Ovary (tissue), 10 donors: ENCODE measurements at places on chromosomes 5 and 9. TPM values are rescaled to one million over a fixed set of nuclear protein-coding genes. Genes with fewer than 3 reads are reported as not detected.

The GARIN3 gene
- not detected for total RNA-seq

The SH2D3C gene
- total RNA-seq, result 10.2 TPM

The TGFBR1 gene
- 20.1 TPM for total RNA-seq

The CD180 gene
- total RNA-seq, result 0.30 TPM

The CDC25C gene
- total RNA-seq, result 0.23 TPM

The CNTNAP3 gene
- 1.5 TPM for total RNA-seq

The CTSL gene
- 110 TPM for total RNA-seq

GRCh38 chr9:95820074-95820473, 55.4 kb upstream of the ERCC6L2 start:
- H3K4me1 ChIP-seq, result peaks cover 12% of the 10 kb centered on the region
- no peak for DNase-seq
- H3K27ac ChIP-seq, result no peak overlapping the region
- H3K36me3 ChIP-seq, result no peaks in the 10 kb centered on the region
- H3K4me3 ChIP-seq, result no peak overlapping the region
- no peaks in the 10 kb centered on the region for H3K27me3 ChIP-seq

GRCh38 chr9:111474385-111474784, 9.8 kb downstream of the ECPAS start:
- DNase-seq, result no peak
- no peak overlapping the region for H3K4me3 ChIP-seq
- H3K27ac ChIP-seq, result no peak overlapping the region
- no peaks in the 10 kb centered on the region for H3K36me3 ChIP-seq
- peaks cover 8% of the 10 kb centered on the region for H3K4me1 ChIP-seq

GRCh38 chr5:79803007-79803406, 113.4 kb downstream of the CMYA5 start:
- no peaks in the 10 kb centered on the region for H3K27me3 ChIP-seq
- H3K36me3 ChIP-seq, result no peaks in the 10 kb centered on the region
- H3K27ac ChIP-seq, result no peak overlapping the region
- no peak overlapping the region for H3K4me3 ChIP-seq

GRCh38 chr5:162230348-162230747, 162.8 kb downstream of the GABRG2 start:
- no peak overlapping the region for H3K27ac ChIP-seq
- DNase-seq, result no peak
- H3K4me1 ChIP-seq, result no peaks in the 10 kb centered on the region
- H3K4me3 ChIP-seq, result no peak overlapping the region
- H3K27me3 ChIP-seq, result no peaks in the 10 kb centered on the region
- H3K36me3 ChIP-seq, result no peaks in the 10 kb centered on the region

DNA sequence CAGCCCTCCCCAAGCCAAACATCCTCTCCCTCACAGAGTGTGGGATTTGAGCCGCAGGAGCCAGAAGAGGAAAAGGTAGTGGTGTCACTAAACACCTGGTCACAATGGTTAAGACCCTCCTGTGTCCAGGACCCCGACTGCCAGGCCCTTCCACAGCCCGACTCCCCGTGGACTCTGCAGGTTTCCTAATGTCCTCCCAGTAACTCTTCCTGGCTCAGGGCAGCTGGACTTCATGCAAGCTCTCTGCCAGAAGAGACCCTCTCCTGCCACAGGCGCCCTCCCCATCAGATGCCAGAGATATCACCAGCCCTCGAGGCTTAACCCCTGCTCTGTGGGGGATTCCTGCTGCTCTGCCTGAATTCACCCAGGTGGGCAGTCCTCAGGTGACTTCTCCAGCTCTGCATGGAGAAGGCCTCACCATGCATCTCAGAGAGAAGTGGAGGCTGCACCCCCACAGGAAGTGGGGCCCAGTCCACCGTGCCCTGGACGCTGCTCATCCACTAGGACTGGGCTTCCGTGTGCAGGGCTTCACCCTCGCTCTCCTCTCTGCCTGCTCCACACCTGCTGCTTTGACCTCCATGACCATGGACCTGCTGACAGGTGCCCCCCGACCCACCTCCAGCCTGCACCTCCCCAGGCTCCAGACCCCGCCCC, 111.2 kb downstream of the ADAMTS2 start:
- H3K4me3 ChIP-seq, result no peak overlapping the region
- H3K4me1 ChIP-seq, result no peaks in the 10 kb centered on the region
- H3K36me3 ChIP-seq, result no peaks in the 10 kb centered on the region
- H3K27ac ChIP-seq, result no peak overlapping the region
- H3K27me3 ChIP-seq, result no peaks in the 10 kb centered on the region

GRCh38 chr5:83388608-83389007, 82.9 kb upstream of the VCAN start:
- H3K36me3 ChIP-seq, result no peaks in the 10 kb centered on the region
- H3K4me1 ChIP-seq, result no peaks in the 10 kb centered on the region
- H3K4me3 ChIP-seq, result no peak overlapping the region
- no peak overlapping the region for H3K27ac ChIP-seq

GRCh38 chr5:122649080-122649479, 125.8 kb upstream of the SNX2 start:
- no peaks in the 10 kb centered on the region for H3K36me3 ChIP-seq
- DNase-seq, result no peak
- H3K27ac ChIP-seq, result no peak overlapping the region
- H3K27me3 ChIP-seq, result no peaks in the 10 kb centered on the region
- no peaks in the 10 kb centered on the region for H3K4me1 ChIP-seq

DNA sequence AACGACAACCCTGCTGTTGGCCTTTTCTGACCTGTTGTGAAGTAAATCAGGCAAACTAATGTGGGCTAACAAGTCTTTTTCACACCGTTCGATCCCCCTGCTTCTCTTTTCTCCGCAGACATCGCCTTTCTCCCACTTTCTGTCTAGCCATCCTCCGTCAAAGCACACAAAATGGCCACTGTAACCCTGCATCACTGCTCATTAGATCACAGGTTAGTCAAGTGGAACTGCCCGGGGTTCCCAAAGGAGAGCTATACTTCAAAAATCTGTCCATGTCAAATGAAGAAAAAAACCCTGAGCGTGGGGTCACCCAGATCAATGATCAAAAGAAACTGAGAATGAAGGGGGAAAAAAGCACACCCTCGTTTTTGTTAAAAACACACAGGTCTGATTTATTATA, 212.1 kb downstream of the ARL15 start:
- no peaks in the 10 kb centered on the region for H3K27me3 ChIP-seq
- H3K4me1 ChIP-seq, result no peaks in the 10 kb centered on the region
- H3K4me3 ChIP-seq, result no peak overlapping the region
- no peaks in the 10 kb centered on the region for H3K36me3 ChIP-seq
- no peak for DNase-seq

- H3K27ac ChIP-seq, result no peak overlapping the region
- peaks cover 2% of the 10 kb centered on the region for H3K4me1 ChIP-seq
- no peaks in the 10 kb centered on the region for H3K36me3 ChIP-seq
- no peak overlapping the region for H3K4me3 ChIP-seq
- no peak for DNase-seq
Measured at GRCh38 chr5:36870399-36871040, 6.0 kb upstream of the NIPBL start.

- H3K36me3 ChIP-seq, result no peaks in the 10 kb centered on the region
- no peaks in the 10 kb centered on the region for H3K4me1 ChIP-seq
- no peak for DNase-seq
- no peak overlapping the region for H3K4me3 ChIP-seq
Measured at GRCh38 chr5:61245486-61245885, 83.2 kb upstream of the SMIM15 start.

DNA sequence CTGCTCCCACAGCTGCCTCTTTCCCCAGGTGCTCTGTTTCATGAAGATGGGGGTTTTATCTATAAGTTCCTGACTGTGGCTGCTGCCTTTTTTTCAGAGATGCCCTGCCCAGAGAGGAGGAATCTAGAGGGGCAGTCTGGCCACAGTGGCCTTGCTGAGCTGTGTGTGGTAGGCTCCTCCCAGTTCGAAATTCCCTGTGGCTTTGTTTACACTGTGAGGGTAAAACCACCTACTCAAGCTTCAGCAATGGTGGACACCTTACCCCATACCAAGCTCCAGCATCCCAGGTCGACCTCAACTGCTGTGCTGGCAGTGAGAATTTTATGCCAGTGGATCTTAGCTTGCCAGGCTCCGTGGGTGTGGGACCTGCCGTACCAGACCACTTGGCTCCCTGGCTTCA, 250.0 kb downstream of the FER start:
- DNase-seq, result no peak
- H3K36me3 ChIP-seq, result no peaks in the 10 kb centered on the region
- no peak overlapping the region for H3K4me3 ChIP-seq
- H3K27me3 ChIP-seq, result no peaks in the 10 kb centered on the region

DNA sequence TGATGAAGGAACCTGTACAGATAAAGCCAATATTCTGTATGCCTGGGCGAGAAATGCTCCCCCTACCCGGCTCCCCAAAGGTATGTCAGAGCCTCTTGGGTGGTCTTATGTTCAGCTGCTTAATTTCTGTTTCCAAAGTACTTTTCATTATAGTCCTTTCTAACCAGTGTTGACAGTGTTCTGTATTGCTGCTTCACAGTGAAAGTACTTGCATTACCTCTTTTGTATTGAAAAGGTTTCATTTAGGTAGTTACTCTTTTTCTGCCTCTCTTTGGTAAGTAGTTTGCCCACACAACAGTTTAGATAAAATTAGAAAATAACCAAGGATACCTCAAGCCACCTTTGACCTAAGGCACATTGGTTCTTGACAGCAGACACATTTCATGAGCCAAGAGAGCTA, 169.9 kb downstream of the PAM start:
- H3K27ac ChIP-seq, result no peak overlapping the region
- no peaks in the 10 kb centered on the region for H3K36me3 ChIP-seq
- H3K4me3 ChIP-seq, result no peak overlapping the region
- no peaks in the 10 kb centered on the region for H3K27me3 ChIP-seq
- H3K4me1 ChIP-seq, result no peaks in the 10 kb centered on the region
- no peak for DNase-seq

DNA sequence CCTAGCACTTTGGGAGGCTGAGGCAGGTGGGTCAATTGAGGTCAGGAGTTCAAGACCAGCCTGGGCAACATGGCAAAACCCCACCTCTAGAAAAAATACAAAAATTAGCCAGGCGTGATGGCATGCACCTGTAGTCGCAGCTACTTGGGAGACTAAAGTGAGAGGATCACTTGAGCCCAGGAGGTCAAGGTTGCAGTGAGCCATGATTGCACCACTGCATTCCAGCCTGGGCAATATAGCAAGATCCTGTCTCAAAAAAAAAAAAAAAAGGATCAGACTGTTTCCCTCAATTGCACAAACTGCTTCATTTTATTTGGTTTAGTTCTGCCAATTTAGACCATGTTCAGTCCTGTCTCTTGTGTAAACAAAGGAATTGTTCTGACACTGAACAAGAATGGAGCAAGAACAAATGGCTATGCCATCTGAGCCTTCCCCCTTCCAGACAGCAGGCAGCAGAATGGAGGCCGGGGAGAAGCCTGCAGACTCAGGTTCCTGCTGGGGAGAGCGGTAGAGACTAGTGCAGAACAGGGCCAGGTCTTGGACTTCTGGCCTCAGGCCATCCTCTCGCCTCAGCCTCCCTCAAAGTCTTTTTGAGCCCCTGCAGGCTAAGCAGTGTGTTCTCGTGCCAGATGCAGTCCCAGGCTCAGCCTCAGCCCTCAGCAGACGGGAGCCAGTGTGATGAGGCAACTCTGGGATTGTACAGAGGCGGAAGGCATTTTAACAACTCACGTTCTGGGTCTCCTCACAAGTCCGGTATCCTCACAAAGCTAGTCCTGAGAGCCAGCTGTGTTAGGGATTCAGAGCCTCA, 18.2 kb downstream of the HNRNPH1 start:
- H3K27ac ChIP-seq, result no peak overlapping the region
- H3K27me3 ChIP-seq, result no peaks in the 10 kb centered on the region
- H3K4me3 ChIP-seq, result no peak overlapping the region
- H3K4me1 ChIP-seq, result no peaks in the 10 kb centered on the region
- DNase-seq, result no peak

GRCh38 chr9:110933350-110934001, 104.8 kb downstream of the LPAR1 start:
- no peak for DNase-seq
- no peak overlapping the region for H3K4me3 ChIP-seq
- H3K4me1 ChIP-seq, result no peaks in the 10 kb centered on the region
- H3K27ac ChIP-seq, result no peak overlapping the region
- H3K27me3 ChIP-seq, result no peaks in the 10 kb centered on the region

- no peak overlapping the region for H3K27ac ChIP-seq
- no peak for DNase-seq
- H3K36me3 ChIP-seq, result no peaks in the 10 kb centered on the region
- H3K4me3 ChIP-seq, result no peak overlapping the region
Measured at GRCh38 chr5:123855609-123856008, 343.6 kb downstream of the CSNK1G3 start.

DNA sequence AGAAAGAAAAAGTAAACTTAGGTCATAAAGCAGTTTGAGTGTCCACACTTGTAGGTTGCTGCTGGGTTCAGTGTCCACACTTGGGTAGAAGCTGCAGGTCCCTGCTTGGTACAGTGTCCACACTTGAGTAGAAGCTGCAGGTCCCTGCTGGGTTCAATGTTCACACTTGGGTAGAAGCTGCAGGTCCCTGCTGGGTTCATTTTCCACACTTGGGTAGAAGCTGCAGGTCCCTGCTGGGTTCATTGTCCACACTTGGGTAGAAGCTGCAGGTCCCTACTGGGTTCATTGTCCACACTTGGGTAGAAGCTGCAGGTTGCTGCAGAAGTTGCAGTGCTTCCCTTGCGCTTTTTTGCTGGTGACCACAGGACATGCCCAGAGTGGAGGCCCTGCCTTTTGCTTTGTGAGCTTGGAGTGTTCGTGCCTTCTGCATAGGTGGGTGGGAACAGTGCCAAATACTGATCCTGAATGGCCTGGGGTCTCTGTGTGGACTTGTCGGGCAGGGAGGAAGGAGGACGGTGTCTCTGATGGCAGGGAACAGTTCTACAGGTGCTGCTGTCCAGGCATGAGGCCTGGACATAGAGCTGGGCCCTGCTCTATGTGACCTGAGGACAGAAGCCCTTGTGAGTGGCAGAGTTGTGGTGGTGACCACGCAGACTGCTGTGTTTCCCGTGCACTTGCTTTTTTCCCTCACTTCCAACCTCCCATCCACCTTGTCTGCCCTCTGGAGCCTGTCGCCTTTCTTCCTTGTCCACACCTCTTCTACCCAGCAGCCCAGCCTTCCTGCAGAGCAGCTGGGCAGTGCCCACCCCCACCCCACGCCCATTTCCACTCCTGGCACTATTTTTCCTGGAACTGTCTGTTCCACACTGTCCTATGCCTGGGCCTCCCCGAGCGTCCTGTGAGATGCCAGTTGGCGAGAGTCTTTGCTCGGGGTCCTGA, 120.8 kb downstream of the EHMT1 start:
- no peaks in the 10 kb centered on the region for H3K27me3 ChIP-seq
- H3K4me1 ChIP-seq, result peaks cover 8% of the 10 kb centered on the region
- no peak overlapping the region for H3K4me3 ChIP-seq

DNA sequence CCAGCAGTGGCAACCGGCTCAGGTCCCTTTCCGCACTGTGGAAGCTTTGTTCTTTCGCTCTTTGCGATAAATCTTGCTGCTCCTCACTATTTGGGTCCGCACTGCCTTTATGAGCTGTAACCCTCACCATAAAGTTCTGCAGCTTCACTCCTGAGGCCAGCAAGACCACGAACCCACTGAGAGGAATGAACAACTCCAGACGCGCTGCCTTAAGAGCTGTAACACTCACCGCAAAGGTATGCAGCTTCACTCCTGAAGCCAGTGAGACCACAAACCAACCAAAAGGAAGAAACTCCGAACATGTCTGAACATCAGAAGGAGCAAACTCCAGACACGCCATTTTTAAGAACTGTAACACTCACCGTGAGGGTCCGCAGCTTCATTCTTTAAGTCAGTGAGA, 103.5 kb downstream of the GLIS3 start:
- no peaks in the 10 kb centered on the region for H3K4me1 ChIP-seq
- H3K27me3 ChIP-seq, result no peaks in the 10 kb centered on the region
- no peaks in the 10 kb centered on the region for H3K36me3 ChIP-seq
- no peak for DNase-seq
